ENCODE measurements at places on chromosomes 6 and 20.

- no peak for DNase-seq
Observed at GRCh38 chr6:166439366-166440091, 56.8 kb upstream of the MPC1 start.

DNA sequence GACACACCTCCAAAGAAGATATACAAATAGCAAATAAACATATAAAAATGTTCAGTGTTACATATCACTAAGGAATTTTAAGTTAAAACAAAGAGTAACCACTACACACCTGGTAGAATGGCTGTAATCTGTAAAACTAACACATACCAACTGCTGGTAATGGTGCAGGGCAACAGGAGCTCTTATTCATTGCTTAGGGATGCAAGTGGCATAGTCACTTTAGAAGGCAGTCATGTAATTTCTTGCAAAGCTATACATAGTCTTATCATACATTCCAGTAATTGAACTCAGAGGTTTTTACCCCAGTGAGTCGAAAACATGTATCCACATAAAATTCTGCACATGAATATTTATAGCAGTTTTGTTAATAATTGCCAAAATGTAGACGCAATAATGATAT lies 906.8 kb upstream of the CITED2 start:
- DNase-seq: no peak

DNA sequence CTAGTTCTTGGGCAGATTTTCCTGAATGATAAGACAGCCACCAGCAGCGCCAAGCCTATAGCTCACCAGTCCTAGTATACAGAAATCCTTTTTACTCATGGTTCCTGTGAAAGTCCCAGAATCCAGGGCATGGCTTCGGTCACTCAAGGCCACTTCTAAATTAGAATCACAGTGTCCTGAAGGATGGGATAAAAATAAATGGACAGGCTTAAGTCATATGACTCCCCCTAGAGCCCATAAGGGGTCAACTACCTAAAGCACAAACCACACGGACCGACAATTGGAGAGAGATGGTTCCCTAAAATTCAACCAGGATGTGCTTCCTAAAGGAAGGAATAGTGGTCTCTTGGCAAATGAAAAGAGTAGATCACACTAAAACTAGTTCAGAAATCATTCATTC lies 404.1 kb upstream of the PLCB4 start:
- no peak for DNase-seq

GRCh38 chr6:158536084-158536890 lies 23.6 kb upstream of the TMEM181 start:
- DNase-seq: peak; percentile 87

- peak; percentile 26 for DNase-seq
Observed at GRCh38 chr6:87907521-87907920, 140.1 kb upstream of the SPACA1 start.

Data from activated naive CD4-positive, alpha-beta T cell treated with anti-CD3 and anti-CD28 coated beads, Interleukin-2, amount 10 ng/mL, durations not matched to agents 7 days and 5 days (primary cell).